Neural crest cell (in vitro differentiated cells): ENCODE measurements at places on chromosomes 2 and 18. TPM values are rescaled to one million over a fixed set of nuclear protein-coding genes. Genes with fewer than 3 reads are reported as not detected.
A peak's percentile ranks its signal among the peaks of the same experiment; 100 is the strongest.

CD302 gene
- total RNA-seq, result 1.0 TPM in 2 replicates

IL37 gene
- 0.40 TPM in 1 of 2 replicates, not detected in the other for total RNA-seq

KIF1A gene
- 90.9 and 91.3 TPM in 2 replicates for total RNA-seq

HOXD4 gene
- 1.3 TPM in 2 replicates for total RNA-seq

RELCH gene
- 21.2 and 22.4 TPM in 2 replicates for total RNA-seq

MEIS1 gene
- 101 and 107 TPM in 2 replicates for total RNA-seq

PSMA8 gene
- not detected in 2 replicates for total RNA-seq

PTPN4 gene
- total RNA-seq, result 39.3 and 46.8 TPM in 2 replicates

CCL20 gene
- not detected in 2 replicates for total RNA-seq

TCF23 gene
- total RNA-seq, result not detected in 2 replicates

GRCh38 chr2:60948926-60949579, 67.7 kb downstream of the REL start:
- DNase-seq, result no peak

DNA sequence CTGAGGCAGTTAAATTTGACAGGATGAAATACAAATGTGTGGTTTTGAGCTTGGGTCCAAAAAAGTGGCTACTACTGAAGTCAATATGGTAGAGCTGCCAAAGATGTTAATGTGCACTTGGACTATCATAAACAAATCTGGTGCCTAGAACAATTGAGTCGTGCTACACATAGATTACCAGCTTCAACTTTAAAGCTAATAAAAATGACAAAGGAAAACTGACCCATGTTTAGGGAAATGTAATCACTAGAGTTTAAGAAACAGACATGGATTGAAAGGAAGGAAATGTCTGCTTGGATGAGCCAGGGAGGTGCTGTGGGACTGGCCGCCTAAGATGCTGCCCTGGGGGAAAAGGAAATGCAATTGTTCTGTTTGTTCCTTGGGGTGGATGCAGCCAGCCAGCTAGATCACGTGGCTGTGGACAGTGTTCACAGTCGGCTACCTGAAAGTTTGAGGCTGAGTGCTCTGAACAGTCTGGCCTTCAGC, 36.6 kb downstream of the CYB5A start:
- no peak for DNase-seq

GRCh38 chr18:62165583-62165982, 21.3 kb downstream of the PIGN start:
- no peak for DNase-seq

DNA sequence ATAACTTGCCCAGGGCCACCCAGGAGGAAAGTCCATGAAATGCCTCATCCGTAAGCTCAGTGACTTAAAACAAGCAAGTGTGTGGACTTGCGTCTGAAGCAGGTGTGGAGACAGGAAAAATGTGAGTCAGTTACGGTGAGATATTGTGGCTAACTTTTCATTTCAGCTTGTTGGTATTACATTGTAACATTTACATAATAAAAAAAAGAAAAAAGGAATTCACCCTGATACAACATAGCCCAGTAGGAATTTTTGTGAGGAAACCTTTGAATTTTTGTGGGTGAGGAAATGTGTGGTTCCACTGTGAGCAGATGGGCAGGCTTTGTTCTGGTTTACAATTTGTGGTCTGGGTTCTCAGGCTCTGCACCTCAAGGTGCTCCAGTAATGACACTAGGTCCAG, 33.7 kb upstream of the LYPD6B start:
- DNase-seq, result no peak

GRCh38 chr2:172084645-172085459, 455 bp upstream of the DLX1 start:
- peak; percentile 82 for DNase-seq

DNA sequence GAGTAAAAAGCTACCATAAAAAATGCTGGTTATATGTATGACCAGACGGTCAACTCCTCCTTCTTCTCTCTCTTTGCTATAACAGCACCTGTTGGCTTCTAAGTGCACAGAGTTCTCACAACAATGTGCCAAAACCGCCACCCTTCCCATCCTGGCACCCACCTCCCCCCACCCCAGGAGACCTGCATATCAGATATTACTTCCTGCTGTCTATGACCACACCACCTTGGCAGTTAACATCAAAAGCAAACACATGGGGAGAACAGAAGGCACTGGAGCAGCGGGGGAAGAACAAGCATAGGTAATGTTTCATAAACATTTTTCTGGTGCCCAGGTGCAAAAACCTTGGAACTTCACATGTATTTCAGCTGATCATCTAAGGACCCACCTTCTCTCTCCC, 15.5 kb downstream of the SPRED2 start:
- no peak for DNase-seq

- no peak for DNase-seq
Measured at GRCh38 chr2:8872821-8873432, 35.5 kb upstream of the KIDINS220 start.

DNA sequence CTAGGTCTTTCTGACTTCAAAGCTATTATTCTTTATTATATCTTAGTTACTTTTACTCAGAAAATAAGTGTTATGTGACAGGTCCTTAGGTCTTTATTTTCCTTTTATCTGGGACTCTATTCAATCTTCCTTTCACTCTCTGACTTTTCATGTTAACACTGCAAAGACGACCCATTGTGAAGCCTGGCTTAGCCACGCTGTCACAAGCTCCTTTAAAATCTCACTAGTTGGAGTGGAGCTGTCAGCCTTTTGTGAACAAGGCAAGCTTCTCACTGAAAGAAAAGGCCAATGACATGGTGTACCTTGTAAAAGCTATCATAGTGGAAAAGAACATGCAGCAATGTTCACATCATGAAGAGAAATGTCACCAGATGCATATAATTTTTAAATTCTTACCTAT, 1130.7 kb upstream of the FAM98A start:
- no peak for DNase-seq

DNA sequence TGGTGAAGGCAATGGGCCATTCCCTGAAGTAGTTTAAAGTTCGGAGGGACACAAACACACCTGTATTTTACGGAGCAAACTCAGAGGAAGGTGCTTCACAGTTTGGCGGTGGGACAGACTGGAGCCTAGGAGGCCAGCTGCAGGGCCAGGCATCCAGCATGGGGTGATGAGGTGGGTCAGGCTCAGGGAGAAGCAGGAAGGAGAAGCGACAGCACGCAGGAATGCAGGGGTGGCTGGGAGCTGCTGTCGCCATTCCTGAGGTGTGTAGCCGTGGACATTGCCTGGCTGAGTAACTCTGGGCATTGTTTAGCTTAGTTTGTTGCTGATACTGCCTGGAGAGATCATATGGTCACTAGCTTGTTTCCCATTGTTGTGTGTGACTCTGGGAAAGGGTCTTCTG, 35.8 kb upstream of the METTL21A start:
- no peak for DNase-seq

DNA sequence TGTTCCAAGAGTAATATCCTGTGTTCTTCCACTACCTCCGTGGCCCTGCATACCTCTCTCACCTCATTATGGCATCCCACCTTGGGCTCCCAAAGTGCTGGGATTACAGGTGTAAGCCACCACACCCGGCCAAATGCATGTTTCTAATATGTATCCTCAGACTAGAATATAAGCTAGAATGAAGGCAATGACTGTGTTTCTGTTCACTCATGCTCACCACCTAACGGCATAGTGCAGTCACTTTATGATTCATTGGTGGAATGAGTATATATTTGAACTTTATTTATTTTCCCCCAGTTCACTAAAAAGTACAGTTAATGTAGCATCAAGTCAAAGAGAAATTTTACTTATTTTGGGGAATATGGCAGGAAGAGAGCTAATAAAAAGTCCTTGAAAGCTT, 11.3 kb downstream of the PIGN start:
- DNase-seq, result no peak

- DNase-seq, result no peak
Measured at GRCh38 chr18:44818668-44819403, 138.1 kb downstream of the SETBP1 start.

DNA sequence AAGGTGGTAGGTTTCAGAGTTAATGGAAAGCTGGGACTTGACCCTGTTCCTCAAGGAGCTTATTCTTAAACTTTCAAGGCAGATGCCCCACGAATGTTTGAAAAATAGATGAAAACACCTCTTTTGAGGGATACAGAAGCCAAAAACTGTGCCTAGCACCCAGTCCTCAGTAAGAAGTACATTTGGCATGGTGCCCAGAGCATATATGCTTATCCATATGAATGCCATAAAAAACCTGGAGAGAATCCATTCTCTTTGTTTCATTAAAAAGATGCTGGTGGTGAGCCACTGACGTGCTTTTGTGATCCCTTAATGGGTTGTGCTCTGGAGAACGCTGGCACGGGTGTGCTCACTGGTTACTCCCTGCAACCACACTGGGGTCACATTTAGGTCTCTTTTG, 69.0 kb downstream of the IL1R2 start:
- DNase-seq, result no peak

- no peak for DNase-seq
Measured at GRCh38 chr2:138713504-138713903, 66.7 kb downstream of the NXPH2 start.

DNA sequence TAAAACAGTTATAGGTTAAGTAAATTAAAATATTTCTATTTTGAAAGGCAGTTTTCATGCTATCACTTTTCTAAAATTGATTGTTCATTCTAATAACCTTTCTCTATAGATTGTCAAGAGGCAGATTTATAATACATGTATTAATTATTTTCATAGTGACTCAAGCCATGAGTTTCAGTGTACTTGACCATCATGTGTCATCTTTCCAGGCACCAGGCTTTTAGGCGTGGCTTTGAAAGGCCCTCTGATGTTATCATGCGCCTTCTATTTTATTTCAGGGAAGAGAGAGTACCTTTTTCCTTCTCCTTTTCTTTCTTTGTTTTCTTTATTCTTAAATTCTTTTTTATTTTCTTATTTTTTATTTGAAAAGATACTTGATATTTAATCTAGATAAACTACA, 128.3 kb upstream of the ETAA1 start:
- DNase-seq, result no peak

GRCh38 chr2:50408936-50409335, 623.0 kb downstream of the NRXN1 start:
- DNase-seq, result no peak

- no peak for DNase-seq
Measured at GRCh38 chr2:96143231-96143847, 1.9 kb downstream of the DUSP2 start.

DNA sequence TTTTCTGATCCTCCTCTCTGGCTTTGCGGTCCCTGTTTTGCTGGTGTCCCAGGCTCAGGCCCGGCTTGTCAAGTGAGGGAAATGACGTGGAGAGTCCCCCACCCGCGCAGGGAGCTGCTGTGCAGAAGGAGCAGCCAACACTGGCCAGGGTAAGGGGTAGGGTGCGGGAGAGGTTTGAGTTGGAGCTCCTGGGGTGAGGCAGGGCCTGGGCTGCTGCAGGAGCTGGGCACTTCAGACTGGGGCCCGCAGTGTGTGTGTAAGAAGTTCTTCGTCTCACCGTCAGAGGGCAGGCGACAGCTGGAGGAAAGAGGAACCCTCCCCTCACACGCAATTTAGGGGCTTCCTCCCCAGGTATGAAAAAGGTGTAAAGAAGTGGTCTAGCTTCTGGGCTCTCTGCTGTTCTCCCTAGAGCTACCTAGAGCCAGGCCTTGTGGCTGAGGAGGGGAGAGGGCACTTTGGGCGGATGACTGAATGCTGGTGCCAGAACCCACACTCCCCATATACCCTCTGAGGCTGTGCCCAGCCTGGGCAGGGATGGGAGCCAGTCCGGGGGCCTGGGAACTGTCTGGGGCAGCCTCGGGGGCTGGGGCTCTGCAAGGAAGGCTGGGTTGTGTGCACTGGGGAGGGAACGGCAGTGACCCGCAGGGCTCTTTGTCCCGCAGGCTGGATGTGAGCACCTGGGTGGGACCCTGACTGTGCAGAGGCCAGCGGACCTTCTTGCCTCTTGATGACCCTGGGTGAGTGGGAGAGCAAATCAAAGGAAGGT, 11.8 kb downstream of the CELF4 start:
- no peak for DNase-seq

GRCh38 chr2:145383961-145384360, 864.0 kb upstream of the ZEB2 start:
- DNase-seq, result no peak

DNA sequence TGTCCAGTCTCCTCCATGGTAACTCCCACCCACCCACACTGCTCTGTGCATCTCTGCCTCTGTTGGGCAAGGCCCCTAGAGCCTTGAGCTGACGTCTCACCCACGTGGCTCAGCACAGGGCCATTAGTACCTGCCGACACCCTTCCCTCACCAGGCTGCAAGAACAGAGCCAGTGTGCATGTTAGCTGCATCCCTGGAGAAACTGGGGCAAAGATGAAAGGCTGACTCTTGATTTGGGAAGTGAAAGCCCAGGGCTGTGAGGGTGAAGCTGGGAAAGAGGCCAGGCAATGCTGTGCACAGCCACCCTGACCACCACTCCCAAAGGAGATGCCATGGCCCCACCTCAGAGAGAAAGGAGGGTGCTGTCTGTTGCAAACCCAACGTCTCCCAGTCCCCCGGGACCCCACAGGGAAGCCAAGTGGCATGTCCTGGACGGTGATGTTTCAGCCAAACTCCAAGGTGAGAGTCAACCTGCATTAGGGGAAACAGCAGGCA, 20.0 kb upstream of the HPCAL1 start:
- DNase-seq, result no peak

GRCh38 chr18:73461780-73462059, 593.9 kb upstream of the NETO1 start:
- no peak for DNase-seq

GRCh38 chr18:39345321-39345720, 1779.7 kb upstream of the CELF4 start:
- DNase-seq, result no peak

DNA sequence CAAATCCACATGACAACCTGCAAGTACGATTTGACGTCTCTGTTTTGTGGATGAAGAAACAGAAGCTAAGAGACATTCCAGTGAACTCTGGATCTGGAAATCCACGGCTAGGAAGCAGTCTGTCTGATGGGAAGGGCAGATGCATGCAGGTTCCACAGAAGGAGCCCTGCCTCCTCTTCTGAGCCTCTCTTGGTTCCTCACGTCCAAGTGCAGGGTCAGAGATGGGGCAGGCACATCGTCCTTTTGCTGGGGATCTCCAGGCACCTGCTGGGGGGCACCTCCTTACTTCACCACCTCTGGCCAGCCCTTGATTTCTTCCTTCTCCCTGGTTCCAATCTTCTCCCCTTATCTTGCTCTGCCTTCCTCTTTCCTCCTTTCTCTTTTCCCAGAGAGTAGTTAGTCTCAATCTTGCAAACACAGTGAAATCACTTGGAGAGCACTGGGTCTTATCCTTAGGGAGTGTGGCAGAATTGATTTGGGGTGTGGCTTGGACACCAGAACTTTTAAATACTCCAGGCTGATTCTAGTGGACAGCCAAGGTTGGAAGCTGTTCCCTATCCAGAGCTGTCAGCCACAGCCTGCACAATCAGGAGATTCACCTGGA, 137.8 kb downstream of the BCL2 start:
- DNase-seq, result no peak

GRCh38 chr2:138026111-138027020, 62.1 kb downstream of the HNMT start:
- DNase-seq, result no peak

GRCh38 chr2:109392816-109393661, 220.7 kb downstream of the SEPTIN10 start:
- no peak for DNase-seq

GRCh38 chr2:101520246-101520645, 45.3 kb upstream of the RFX8 start:
- DNase-seq, result no peak
